ENCODE measurements at places on chromosomes 12 and 14. TPM values are rescaled to one million over a fixed set of nuclear protein-coding genes. Genes with fewer than 3 reads are reported as not detected.

GRCh38 chr14:101849125-101849524 lies 87.6 kb downstream of the PPP2R5C start:
- ATAC-seq = peak; percentile 92

DNA sequence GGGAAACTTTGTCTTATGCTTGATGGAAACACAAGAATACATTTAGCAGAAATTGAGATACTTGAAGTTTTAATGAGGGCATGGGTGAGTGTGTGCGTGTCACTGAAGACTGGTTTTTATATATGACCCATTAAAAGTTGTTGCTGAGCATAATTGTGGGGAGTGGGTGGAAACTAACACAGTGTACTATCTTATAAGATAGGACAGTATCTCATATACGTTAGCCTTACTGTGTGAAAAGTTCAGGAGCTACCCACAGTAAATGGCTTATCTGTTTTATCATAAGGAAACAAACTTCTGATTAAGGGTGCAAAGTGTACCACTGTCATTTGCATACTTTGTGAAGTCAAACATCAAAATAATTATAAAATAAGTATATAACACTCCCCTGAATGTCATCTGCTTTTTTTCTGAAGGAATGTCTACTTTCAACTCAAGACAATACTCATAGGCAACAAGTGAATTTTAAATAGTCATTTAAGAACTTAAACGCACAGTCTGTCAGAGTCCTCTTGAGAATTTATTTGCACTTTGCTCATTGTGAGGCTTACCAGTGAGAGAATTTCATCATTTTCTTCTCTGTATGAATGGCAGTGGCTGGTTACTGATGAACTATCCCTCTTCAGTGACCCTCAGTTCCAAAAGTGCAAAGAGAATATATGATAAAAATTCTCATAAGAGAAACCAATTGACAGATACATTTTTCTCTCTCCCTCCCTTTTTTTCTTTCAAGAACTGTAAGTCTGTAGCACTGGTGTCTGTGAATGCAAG lies 4.2 kb downstream of the PDE3A start:
- no peak for ATAC-seq

DNA sequence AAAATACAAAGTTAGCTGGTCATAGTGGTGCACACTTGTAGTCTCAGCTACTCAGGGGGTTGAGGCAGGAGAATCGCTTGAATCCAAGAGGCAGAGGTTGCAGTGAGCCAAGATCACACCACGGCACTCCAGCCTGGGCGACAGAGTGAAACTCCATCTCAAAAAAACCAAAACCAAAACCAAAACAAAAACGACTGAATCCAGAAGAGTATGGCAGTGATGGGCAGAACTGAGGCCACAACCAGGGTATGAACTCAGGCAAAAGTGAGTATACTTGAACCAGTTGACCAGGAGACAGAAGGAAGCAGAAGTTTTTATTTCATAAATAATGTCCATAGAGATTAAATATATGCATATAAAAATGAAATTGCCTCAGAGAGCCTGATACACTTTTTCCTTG lies 620.0 kb upstream of the SEL1L start:
- no peak for ATAC-seq

- ATAC-seq = no peak
These were observed 41.5 kb upstream of the FBXO21 start for GRCh38 chr12:117231750-117232149.

GRCh38 chr14:66708267-66708666 lies 200.3 kb downstream of the GPHN start:
- no peak for ATAC-seq

DNA sequence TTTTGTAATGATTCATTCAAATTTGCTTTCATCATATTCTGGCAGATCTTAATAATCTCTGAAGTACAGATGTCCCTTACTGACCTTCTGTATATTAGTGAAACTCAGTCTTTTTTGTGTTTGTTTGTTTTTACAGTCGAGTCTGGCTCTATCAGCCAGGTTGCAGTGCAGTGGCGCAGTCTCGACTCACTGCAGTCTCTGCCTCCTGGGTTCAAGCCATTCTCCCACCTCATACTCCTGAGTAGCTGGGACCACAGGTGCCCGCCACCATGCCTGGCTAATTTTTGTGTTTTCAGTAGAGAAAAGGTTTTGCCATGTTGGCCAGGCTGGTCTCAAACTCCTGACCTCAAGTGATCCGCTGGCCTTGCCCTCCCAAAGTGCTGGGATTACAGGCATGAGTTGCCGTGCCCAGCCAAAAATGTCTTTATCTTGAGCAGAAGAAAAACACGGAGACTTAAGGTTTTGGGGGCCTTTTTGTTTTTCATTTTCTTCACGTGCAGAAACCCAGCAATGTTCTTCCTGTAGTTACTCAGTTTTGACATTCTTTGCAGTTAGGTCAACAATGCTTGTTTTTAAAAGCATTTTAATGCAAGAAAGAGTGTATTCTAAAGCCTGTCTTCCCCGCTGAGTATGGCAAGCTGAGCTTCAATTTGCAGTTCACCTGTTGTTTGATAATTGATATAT lies 79.5 kb downstream of the FAR2 start:
- no peak for ATAC-seq

DNA sequence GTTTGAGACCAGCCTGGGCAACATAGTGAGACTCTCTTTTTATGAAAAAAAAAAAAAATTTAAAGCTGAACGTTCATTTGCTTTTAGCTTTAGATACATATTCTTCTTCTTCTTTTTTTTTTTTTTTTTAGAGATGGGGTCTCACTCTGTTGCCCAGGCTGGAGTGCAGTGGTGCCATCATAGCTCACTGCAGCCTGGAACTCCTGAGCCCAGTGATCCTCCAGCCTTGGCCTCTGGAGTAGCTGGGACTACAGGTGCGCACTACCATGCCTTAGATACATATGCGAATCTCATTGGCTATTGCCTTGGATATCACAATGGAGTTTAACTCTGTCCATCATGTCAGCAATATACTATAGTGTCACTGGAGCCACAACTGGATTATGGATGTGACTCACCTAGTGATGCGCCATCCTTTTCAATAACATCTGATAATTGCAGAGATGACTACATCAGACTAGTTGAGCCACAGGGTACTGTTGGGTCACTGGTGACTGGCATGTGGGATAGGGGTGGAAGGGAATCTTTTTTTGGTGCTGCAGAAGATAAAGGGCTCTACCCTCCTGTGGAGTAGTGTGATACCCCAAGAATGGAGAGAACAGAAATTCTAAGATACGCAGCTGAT lies 2.7 kb upstream of the ADIPOR2 start:
- no peak for ATAC-seq

- no peak for ATAC-seq
These were observed 5.1 kb upstream of the NUMB start for GRCh38 chr14:73463411-73463810.

GRCh38 chr12:47021298-47021697 lies 58.1 kb upstream of the PCED1B start:
- ATAC-seq = peak; percentile 63

Gene MSI1
- total RNA-seq = 1.3 TPM

Gene SIX6
- total RNA-seq = 0.19 TPM

Gene MORN3
- 0.81 TPM for total RNA-seq

Gene RTL1
- total RNA-seq = 16.0 TPM
